ENCODE measurements at places on chromosomes 16 and 17. TPM values are rescaled to one million over a fixed set of nuclear protein-coding genes. Genes with fewer than 3 reads are reported as not detected.

DNA sequence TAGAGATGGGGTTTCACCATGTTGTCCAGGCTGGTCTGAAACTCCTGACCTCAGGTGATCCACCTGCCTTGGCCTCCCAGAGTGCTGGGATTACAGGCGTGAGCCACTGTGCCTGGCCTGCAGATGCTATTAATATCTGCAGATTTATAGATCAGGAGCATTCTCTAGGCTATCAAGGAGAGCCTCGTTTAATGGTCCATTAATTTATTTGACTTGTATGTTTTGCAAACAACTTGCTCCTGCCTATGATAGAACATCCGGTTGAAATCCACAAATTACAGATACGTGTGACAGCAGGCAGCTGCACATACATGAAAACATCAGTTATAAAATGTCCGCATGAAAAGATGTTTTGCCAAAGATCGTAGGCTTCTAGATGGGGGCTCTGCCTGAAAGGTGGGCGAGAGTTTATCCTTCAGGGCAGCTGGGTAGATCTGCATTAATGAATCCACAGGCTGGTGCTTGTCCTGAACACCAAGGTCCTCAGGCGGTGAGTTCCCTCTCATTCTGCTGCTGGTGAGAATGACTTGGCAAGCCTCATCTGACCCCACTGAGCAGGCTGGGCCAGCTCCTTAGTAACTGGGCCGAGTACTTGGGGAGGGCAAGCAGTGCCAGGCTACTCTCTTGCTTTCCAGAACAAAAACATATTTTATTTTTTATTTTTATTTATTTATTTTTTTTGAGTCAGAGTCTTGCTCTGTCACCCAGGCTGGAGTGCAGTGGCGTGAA, 37.1 kb upstream of the MGAT5B start:
- no peaks in the 10 kb centered on the region for H3K4me1 ChIP-seq
- no peaks in the 10 kb centered on the region for H3K36me3 ChIP-seq

DNA sequence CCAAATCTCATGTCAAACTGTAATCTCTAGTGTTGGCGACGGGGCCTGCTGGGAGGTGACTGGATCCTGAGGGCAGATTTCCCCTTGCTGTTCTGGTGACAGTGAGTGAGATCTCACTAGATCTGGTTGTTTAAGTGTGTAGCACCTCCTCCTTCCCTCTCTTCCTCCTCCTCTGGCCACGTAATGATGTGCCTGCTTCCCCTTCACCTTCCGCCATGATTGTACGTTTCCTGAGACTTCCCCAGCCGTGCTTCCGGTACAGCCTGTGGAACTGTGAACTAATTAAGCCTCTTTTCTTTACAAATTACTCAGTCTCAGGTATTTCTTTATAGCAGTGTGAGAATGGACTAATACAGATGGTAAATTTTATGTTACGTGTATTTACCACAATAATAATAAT, 49.2 kb downstream of the METTL16 start:
- peaks cover 20% of the 10 kb centered on the region for H3K36me3 ChIP-seq
- H3K27me3 ChIP-seq = no peaks in the 10 kb centered on the region
- no peak overlapping the region for H3K27ac ChIP-seq
- no peak for DNase-seq
- H3K4me3 ChIP-seq = no peak overlapping the region
- peaks cover 1% of the 10 kb centered on the region for H3K4me1 ChIP-seq

- no peak for DNase-seq
- H3K4me3 ChIP-seq = no peak overlapping the region
- no peaks in the 10 kb centered on the region for H3K36me3 ChIP-seq
- no peaks in the 10 kb centered on the region for H3K4me1 ChIP-seq
Measured at GRCh38 chr17:9944704-9945103, 39.6 kb upstream of the RCVRN start.

DCTN5 gene
- 79.8 TPM for total RNA-seq

RHBDL1 gene
- total RNA-seq = 5.2 TPM

DNA sequence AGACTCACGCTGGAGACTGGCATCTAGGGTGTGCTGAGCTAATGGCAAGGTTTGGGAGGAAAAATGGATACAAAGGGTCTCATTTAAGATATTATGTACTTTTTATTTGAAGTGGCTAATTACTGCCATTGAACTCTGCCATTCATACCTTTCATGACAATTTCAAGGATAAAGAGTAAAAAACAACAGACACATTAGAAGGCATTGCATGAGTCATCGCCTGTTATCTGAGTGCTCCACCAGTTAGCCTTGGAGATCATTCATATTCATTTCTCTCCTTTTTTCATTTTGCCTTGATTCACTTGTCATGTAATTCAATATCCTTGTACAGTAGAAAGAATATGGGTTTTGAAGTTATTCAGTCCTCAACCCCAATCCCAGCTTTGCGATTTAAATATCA, 109.5 kb downstream of the CDH8 start:
- DNase-seq = no peak
- H3K36me3 ChIP-seq = no peaks in the 10 kb centered on the region
- H3K4me1 ChIP-seq = no peaks in the 10 kb centered on the region
- H3K4me3 ChIP-seq = no peak overlapping the region
- no peaks in the 10 kb centered on the region for H3K27me3 ChIP-seq

Data from progenitor cell of endocrine pancreas (in vitro differentiated cells).